T-helper 9 cell (primary cell): ENCODE measurements at places on chromosomes 6 and 20.

DNA sequence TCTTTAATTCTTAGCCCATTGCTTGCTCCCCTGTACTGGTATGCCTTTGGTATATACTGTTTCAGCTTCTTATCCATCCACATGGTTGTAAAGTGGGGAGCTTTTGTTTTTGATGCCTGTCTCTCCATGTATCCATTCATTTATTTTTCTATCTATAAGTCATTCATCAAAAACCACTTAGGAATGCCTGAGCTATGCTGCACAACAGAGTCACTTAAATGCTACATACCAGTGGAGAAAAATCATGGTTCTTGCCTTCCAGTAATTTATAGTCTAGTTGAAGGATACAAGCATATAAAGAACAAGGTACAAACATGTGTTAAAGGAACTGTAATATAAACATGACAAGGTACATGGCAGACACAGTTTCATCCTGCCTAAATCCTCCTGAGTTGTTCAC, 347.3 kb downstream of the NRN1 start:
- DNase-seq, result no peak

DNA sequence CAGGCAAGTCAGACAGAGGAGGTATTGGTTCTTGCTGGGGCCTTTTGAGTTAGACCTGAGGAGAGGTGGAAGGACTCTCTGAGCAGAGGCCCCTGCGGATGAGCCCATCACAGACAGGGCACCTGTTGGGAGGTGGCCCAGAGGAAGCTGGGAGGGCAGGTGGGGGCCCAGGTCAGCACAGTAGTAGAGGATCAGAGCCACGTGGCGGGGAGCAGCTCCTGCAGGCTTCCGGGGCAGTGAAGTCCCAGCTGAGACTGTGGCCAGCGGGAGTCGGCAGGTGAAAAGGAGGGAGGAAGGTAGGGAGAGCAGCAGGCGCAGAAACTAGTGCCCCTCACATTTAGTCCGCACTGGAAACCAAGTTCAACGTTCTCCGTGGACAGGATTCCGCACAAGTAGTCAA, 61.8 kb downstream of the RSPH3 start:
- DNase-seq, result no peak

DNA sequence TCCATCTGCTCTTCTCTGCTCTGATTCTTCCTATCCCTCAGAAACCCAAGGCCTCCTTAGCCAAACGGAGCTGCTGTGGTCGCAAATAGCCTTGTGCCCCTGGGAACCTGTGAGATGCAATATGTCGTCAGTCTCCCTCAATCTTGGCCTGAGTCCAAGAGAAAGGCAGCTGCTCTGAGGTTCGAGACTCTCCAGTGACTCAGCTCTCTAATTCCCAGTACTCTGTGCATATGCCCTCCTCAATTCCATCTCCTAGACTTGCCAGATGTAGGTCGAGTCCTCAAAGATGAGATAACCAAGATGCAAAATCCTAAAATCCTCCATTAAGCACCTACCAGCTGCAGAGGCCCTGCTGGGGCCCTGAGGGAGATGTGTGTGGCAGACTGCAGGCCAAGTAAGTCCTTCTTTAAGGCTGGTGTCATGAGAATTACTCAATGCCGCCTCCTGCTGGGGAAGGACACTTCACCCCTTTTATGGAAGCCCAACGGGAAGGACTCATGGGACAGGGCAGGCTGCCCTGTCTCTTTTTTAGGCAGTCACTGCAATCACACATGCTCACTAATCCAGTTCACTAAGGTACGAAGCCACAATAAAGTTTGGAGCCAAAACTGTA, 28.5 kb downstream of the C6orf15 start:
- peak; percentile 29 for DNase-seq

GRCh38 chr6:139572001-139572400, 197.6 kb upstream of the CITED2 start:
- no peak for DNase-seq

- DNase-seq, result no peak
These were observed 74.7 kb upstream of the TMEM170B start for GRCh38 chr6:11462742-11463397.

DNA sequence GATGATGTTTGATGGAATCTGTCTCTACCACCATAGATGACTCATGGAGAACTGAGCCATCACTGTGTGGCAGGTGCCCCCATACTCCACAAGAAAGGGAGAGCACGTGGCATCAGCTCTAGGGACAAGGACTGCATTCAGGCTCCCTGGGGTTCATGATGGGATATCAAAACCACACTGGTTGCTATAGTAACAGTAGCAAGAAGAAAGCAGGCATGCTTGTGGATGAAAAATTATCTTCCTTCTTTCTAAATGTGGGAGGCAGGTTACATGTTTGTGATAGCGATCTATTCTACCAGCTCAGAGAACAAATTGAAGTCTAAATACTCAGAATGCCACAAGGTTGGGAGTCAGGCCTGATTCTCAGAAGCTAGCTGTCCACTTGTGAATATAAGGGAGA, 224.2 kb downstream of the ARHGAP18 start:
- DNase-seq, result no peak

GRCh38 chr20:59455402-59456341, 148.7 kb upstream of the PHACTR3 start:
- no peak for DNase-seq

DNA sequence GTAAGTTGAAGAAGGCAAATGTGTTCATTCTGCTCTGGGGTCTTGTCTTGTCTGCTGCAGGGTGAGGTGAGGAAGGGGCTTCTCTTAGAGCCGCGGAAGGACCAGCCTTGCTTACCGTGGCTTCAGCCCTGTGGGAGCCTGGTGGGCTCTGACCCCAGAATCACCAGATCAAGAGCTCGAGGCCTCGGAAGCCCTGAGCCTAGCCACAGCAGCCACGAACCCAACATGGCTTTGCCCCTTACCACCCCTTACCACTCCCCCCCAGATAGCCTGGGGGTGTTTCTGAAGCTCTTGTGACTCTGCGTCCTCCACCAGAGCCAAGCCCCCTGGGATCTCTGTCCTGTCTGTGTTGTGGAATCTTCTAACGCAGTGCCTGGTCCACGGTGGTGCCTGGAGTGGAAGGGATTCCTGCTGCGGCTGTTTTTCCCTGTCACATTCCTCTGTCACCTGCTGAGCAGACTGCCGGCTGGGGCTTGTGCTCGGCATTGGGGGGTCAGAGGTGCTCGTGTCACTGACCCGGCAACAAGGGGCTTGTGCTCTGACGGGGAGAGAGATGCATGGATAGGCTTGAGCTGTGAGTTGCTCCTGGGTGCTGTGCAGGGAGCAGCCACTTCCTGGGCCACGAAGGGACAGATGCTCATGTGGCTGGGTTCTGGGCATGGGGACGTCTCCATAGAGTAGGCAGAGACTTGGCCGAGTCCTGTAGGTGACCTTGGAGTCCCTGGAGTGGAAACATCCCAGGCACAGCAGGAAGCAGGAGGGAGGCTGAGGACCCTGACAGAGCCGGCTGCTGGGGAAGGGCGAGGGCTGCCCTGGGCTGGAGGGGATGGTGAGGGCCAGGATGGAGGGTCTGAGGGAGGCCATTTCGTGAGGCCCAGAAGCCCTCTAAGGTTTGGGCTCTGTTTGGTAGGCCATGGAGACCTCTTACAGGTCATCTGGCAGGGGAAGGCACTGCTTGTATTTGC, 316.0 kb downstream of the QKI start:
- no peak for DNase-seq
